ENCODE measurements at places on chromosomes 3 and 15.

- DNase-seq = no peak
These were observed at the start of gene SHISA5 for GRCh38 chr3:48504051-48504946. SHISA5 (minus strand) TSS chr3:48504174; CDS start chr3:48504094, 80 bp downstream.

- peak; percentile 67 for DNase-seq
These were observed 2.2 kb downstream of the SNX22 start for GRCh38 chr15:64153480-64154367.

GRCh38 chr15:64772488-64772887 lies 2.9 kb downstream of the RBPMS2 start:
- no peak for DNase-seq

DNA sequence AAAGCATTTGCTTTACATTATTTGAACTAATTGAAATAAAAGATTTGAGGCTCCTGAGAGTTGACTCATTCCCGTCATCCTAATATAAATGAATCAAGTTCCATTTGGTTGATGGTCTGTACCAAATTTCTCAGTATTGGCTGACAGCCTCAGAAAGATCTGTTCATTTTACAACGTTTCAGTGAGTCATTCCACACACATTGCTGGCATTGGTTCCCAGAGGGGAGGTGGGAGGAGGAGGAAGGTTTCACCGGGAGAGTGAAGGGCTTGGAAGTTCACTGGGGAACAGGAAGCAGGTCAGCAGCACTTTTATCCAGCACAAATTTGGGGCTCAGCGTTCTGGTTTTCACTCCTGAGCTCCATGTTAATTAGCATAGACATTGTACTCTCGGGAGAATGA lies 176.7 kb upstream of the CADPS start:
- DNase-seq = no peak

- no peak for DNase-seq
These were observed 114.4 kb downstream of the FOXP1 start for GRCh38 chr3:71469138-71469435.

DNA sequence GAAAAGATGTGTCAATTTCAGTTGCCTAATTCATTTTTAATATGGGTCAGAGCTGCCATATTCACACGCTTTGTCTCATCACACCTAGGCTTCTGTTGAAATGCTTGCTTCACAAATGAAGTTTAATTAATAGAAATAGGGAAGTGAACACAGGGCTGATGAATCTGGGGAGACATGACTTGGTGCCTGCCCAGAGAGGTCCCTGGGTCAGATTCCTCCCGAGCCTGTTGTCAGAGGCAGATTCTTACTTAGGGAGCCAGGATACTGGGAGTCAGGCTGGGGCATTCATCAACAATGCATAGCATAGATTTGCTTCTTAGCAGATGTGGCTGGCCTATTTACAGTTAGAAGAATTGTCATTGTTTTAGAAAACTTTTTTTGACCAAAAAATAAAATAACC lies 90.6 kb downstream of the CACNA1D start:
- no peak for DNase-seq

DNA sequence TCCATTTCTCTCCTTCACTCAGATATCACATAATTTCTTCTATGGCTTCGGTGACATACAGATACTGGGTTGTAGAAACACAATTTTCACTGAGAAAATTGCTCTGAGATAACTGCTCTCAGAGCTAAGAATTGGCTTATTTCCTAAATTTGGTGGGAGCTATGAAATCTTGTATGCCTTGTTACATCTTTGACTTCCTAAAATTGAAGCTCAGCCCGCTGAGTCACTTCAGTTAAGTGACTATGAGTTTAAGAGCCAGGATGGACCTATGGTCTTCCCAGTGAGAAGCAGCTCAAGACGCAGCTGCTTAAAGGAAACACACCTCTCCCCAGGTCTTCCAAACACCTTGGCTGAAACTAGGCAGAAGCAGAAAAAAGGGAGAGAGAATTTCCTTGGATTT lies 56.4 kb downstream of the EFHB start:
- DNase-seq = no peak

Measured in esophagus squamous epithelium (tissue), 5 donors.